Kidney epithelial cell (primary cell): ENCODE measurements at places on chromosomes 3 and 15. TPM values are rescaled to one million over a fixed set of nuclear protein-coding genes. Genes with fewer than 3 reads are reported as not detected.

- DNase-seq, result no peak
These were observed 63.3 kb upstream of the TP63 start for GRCh38 chr3:189567766-189568420.

- no peak for DNase-seq
These were observed 738.3 kb upstream of the CFAP20DC start for GRCh38 chr3:59788133-59788532.

DNA sequence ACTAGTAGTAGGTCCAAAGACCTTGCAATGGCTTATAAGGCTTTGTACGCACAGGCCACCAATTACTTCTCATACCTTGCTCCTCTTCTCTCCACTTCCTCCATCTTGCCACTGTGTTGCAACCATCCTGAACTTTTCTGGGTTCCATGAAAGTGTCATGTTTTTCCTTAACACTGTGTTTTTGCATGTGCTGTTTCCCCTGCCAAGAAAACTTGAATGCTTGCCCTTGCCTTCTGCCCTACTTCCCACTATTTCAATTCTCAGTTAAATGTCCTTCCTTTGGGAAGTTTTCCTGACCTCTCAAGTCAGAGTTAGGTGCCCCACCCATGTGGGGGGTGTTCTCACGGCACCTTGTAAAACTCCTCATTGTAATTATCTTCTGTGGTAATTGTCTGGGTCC lies 182.8 kb downstream of the THRB start:
- DNase-seq, result no peak

- no peak for DNase-seq
These were observed 334.3 kb downstream of the UNC13C start for GRCh38 chr15:54312528-54312927.

GRCh38 chr15:45197512-45197911 lies 9.7 kb upstream of the SHF start:
- no peak for DNase-seq

DNA sequence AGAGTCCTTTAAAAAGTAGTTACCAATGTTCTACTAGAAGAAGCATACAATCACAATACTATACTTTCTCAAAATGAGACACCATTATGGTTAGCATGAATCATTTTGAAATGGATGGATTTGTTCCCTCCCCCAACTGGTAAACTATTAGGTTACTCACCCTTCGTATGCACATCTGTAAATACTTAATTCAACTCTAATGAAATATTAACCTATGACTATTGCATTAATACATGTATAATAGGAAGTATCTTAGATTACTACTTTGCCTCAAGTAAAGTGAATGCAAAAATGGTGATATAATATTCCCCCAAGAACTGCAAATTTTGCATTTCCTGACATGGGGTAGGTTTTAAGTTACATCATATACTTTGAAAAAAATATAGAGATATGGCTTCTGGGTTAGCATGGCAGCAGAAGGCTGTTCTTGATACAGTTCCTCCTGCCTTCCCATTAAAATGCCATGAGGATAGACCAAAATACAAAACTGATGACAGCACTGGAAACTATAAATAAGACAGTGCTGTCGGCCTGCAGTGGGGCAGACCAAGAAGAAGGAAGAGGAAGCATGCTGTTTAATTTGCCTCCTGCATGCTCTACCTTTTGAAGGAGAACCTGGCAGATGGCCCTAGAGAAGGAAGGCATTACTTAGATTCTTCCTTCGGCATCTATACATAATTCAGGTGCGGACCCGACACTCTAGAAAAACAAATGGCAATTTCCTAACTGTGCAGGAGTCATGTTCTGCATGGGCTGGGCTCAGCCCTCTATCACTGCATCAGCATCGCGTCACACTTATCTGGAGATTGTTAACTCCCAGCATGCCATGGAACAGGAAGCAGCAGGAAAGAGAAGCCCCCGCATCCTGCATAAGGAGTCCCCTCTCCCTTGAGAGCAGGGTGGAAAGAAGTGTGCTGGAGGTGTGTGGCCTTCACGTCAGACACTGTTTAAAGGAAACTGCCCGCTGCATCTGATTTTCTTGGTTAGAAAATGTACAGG lies 41.8 kb upstream of the NEO1 start:
- no peak for DNase-seq

Gene LDHAL6B
- total RNA-seq, result not detected in 2 replicates

Gene LYZL4
- not detected in 2 replicates for total RNA-seq

Gene UNC45A
- total RNA-seq, result 50.1 and 62.7 TPM in 2 replicates

Gene BNC1
- 21.3 and 25.4 TPM in 2 replicates for total RNA-seq

Gene EXD1
- 0.17 TPM in 1 of 2 replicates, not detected in the other for total RNA-seq
